Activated naive CD8-positive, alpha-beta T cell treated with anti-CD3 and anti-CD28 coated beads, Interleukin-2, amount 50 U/mL, for 16 hours (primary cell): ENCODE measurements at places on chromosomes 6 and 20.

DNA sequence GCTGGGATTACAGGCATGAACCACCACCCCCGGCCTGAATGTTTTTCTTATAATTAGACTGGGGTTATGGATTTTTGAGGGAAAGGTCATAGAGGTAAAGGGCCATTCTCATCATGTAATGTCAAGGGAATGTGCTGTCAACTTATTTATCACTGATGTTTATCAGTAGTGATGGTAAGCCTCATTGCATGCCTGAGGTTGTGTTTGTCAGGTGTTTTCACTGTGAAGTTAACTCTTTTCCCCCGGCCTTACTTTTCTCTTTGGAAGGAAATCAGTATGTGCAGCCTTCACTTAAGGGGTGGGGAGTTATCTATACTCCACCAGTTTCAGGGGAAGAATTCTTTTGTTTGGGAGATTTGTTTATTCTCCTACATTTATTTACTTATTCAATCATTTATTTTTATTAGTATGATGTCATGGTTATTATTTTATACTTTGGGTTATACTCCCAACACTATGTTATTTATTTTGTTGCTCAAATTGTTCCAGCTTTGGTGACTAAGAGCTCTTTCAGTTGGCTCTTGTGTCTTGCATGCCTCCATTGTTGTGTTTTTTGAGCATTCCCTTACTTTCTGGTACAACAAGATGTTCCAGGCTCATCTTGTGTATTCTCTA is 2.8 kb upstream of the SLC17A5 start:
- no peak for DNase-seq

- DNase-seq, result no peak
Observed at GRCh38 chr20:5870568-5870981, 79.8 kb downstream of the TRMT6 start.

DNA sequence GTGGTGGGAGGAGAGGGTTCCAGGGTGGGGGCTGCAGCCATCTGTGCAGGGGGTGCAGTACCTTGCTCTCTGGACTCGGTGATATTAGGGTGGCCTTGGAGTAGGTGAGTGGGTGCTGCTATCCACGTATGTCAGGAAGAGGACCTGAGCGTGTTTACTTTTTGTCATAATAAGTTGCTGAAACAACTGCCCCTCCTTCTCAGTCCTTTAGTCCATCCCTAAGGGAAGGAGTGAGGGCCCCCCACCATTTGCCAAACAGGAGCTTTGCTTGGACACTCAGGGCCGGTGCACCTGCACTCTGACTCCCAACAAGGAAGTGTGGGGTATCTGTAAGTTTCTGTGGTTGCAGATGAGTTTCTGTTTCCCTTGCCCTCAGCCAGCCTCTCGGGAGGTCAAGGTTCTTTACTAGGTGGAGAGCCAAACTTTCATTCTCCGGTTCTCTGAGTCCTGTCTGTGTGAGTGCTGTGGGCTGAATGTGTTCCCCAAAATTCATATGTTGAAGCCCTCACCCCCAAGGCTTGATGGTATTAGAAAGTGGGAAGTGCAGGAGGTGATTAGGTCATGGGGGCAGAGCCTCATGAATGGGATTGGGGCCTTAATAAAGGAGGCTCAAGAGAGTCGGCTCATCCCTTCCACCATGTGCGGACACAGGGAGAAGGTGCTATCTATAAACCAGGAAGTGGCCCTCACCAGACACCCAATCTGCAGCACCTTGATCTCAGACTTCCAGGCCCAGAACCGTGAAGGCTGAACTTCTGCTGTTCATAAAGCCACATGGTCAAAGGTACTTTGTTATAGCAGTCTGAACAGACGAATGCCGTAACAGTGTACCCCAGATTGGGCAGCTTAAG is 19.6 kb upstream of the CCR6 start:
- DNase-seq, result no peak

- DNase-seq, result no peak
Observed at GRCh38 chr6:31010393-31011060, at the start of gene MUC22. Gene MUC22, plus strand, starts transcription at chr6:31010474. Its CDS starts 233 bp downstream, at chr6:31010707.

DNA sequence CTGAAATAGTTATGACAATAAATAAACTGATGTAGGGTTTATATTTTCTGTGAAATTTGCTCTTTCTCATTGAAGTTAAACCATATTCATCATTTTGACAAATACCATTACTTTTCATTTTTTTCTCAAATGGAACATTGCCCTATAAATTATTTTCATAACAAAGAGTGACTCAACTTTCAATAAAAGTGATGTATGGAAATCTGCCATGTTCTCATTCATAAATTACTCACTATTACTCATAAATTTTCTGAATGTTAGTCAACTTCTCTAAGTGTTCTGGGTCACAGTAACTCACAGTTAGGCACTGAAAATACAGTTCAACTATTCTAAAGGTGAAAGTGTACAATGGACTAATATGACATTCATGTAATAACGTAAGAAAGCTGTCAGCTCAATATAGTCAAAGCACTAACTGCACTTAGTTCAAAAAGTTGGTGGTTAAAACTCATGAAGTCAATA is 19.0 kb upstream of the STX11 start:
- DNase-seq, result no peak

GRCh38 chr20:60036346-60036745 is 78.1 kb downstream of the CDH26 start:
- no peak for DNase-seq

DNA sequence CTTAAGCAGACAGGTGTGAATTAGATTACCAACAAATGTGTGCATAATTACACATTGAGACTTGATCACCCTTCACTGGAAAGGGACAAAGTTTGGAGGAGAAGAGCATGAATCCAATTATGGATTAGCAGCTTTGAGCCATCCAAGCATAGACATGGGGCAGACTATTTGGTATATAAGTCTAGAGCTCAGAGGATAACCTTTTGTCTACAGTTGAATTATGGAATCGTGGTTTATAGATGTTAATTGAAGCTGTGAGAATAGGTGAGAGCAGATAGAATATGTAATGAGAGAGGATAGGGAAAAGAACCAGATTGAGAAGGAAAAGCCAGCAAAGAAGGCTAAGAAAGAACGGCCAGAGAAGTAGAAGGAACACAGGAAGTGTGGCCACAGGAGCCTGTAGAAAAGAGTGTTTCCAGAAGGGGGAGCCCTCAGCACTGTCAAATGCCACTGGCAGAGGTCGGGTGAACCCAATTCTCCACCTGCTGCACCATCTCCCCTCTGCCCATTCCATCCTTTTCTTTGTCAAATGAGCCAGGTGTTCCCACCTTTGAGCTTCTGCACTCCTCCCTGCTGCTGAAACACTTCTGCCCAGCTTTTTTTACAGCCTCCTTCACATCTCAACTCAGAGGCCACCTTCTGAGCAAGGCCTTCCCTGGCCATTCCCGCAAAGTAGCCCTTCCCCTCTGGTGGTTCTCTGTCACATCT is 7.3 kb downstream of the DNTTIP1 start:
- DNase-seq, result peak; percentile 25

- DNase-seq, result no peak
Observed at GRCh38 chr6:158655569-158656450, 6.0 kb downstream of the SYTL3 start.

DNA sequence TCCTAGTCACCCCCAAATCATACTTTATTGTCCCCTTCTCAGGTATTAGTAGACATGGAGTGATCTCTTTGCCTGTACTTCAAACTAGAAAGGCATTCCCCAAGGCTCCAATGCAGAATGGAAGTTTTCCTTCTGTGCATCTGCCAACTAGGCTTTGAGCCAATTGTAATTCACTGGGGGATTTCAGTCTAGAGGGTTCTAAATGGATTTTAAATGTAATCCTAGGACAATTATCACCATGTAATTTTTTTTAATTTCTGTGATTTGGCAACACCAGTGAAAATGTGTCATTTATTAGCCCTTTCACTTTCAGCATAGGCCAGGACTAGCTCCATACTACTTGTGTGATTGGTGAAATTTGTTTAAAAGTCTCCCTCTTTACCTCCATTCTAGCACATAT is 557.6 kb upstream of the MARCKS start:
- DNase-seq, result no peak

DNA sequence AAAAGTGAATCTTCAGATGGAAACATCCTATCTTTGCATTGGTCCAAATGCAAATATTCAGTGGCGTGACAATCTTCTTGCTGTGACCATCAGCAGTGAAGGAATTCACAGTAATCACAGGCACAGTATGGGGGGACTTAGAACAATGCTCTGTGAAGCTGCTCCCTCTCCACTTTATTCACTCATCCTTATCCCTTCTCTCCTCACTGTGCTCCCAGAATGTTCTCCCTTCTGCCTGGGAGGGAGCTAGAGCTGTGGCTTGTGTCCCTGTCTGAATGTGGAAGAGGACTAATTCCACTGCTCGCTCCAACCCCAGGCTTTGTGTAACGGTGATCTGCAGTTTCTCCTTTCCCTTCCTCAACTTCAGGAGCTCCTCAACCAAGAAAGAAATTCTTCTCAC is 243.7 kb downstream of the ALDH8A1 start:
- no peak for DNase-seq

GRCh38 chr6:109483735-109484057 is 677 bp upstream of the ZBTB24 start:
- DNase-seq, result no peak

GRCh38 chr6:151402228-151402627 is 10.9 kb upstream of the ZBTB2 start:
- no peak for DNase-seq

DNA sequence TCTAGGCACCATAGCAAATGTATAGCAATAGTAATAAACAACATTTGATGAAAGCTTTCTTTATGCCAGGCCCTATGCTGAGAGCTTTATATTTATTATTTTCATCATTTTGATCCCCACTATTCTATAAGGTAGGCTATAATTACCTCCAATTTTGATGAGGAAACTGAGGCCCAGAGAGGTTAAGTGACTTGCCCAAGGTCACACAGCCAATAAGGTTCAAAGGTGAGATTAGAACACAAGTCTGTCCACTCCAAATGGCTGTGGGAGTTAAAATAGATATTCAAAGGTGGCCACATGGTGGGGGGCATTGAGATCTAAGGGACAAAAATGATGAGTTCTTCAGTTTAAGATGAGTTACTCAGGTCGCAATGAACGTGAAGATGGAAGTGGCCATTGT is 269.9 kb downstream of the BMP7 start:
- DNase-seq, result no peak

- no peak for DNase-seq
Observed at GRCh38 chr6:100493206-100493888, 28.6 kb upstream of the SIM1 start.

GRCh38 chr20:51894201-51894600 is 91.9 kb upstream of the SALL4 start:
- DNase-seq, result no peak

DNA sequence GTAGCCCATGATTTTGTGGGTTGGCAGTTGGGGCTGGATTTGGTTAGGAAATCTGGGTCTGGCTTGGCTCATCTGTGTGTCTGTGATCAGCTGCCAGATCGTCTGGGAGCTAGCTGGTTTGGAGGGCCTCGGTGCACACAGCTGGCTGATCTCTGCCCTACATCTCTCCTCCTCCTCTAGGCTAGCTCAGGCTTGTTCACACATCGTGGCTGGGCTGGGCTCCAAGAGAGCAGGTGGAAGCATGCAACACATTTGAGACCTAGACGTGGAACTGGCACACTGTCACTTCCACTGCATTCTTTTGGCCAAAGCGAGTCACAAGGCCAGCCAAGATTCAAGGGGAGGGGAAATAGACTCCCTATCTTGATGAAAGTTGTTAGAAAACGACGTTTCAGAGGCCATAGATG is 15.9 kb downstream of the NDUFAF5 start:
- no peak for DNase-seq

DNA sequence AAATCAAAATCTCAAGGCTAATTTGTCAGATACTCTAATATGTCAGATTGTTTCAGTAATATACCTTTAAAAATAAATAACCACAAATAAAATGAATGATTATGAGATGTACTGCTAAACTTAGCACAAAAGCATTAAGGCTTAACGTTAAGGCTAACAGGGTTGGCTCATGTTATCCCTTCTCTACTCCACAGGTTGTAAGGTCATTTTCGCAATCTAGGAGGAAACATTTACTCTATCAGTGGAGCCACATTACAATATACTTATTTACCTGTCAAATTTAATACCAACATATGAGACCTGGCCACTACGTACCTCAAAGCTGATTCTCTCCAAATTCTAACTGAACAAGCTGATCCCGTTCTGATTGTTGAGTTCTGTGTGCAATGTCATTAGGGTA is 95.7 kb downstream of the RCAN2 start:
- no peak for DNase-seq

- DNase-seq, result no peak
Observed at GRCh38 chr20:56371977-56372376, 13.2 kb downstream of the FAM210B start.

DNA sequence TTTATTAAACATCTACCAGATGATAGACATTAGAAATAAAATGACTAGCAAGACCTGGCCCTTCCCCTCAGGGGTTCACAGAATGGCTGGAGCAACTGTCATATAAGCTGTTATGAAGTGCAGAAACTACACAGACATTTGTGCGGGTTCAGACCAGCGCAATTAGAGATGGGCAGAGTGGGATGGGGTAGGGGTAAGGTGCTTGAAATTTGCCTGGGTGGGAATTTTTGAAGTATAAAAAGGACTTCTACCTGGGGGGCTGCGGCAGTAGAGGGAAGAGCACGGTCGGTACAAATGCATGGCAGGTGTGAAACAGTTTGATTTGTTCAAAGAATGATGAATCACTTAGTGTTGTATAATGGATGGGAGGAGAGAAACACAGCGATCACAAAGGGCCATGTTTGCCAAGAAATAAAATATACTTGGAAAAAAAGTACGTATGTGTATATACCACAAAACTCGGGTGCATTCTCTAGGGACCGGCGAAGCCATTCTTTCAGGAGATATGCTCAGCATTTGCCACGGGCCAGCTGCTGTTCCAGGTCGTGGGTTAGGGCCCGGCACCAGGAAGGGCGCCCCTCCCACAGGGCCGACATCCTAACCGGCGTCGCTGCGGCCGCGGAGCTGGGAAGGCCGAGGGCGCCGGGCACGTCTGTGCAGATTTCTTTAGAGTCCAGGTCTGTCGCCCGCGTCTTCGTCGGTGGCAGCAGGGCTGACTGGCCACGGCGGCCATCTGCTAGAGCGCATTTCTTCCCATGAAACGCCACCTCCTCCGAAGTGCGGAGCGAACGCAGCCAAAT is 809 bp upstream of the NOL7 start:
- peak; percentile 4 for DNase-seq

GRCh38 chr6:64103480-64103879 is 467.9 kb downstream of the PHF3 start:
- DNase-seq, result no peak

- no peak for DNase-seq
Observed at GRCh38 chr6:33431880-33432541, 12.1 kb downstream of the SYNGAP1 start.

GRCh38 chr20:58241766-58242465 is 13.5 kb upstream of the ANKRD60 start:
- DNase-seq, result no peak

- DNase-seq, result no peak
Observed at GRCh38 chr20:18835466-18836256, 22.1 kb downstream of the SCP2D1 start.

- DNase-seq, result peak; percentile 35
Observed at GRCh38 chr20:1108437-1108920, 9.9 kb upstream of the PSMF1 start.

DNA sequence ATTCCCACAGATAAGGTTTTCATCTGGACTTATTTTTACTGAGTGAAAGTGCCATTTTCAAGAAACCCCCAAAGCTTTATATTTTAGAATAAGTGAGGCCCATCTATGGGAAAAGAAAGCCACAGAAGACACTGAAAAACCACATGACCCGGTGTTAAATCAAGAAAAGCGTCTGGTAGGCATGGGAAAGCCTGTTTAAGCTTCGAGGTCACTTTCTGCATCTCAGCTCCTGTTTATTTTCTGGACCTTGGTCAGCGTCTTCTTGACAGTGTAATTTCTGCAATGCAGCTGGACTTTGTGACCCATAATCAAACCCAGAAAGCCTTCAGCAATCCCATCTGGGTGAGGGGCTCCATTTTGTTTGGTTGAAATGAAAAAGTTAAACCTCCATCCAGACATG is 59.6 kb upstream of the NEDD9 start:
- DNase-seq, result no peak
